Muscle of arm (tissue), 14 donors: ENCODE measurements at places on chromosomes 3 and 15. TPM values are rescaled to one million over a fixed set of nuclear protein-coding genes. Genes with fewer than 3 reads are reported as not detected.

FAN1 gene
- 15.3 TPM for polyA plus RNA-seq

MEX3B gene
- 18.7 TPM for polyA plus RNA-seq

CHRNB4 gene
- polyA plus RNA-seq = 0.30 TPM

GRCh38 chr3:175005881-175006280 lies 146.7 kb downstream of the NAALADL2 start:
- no peak for DNase-seq

DNA sequence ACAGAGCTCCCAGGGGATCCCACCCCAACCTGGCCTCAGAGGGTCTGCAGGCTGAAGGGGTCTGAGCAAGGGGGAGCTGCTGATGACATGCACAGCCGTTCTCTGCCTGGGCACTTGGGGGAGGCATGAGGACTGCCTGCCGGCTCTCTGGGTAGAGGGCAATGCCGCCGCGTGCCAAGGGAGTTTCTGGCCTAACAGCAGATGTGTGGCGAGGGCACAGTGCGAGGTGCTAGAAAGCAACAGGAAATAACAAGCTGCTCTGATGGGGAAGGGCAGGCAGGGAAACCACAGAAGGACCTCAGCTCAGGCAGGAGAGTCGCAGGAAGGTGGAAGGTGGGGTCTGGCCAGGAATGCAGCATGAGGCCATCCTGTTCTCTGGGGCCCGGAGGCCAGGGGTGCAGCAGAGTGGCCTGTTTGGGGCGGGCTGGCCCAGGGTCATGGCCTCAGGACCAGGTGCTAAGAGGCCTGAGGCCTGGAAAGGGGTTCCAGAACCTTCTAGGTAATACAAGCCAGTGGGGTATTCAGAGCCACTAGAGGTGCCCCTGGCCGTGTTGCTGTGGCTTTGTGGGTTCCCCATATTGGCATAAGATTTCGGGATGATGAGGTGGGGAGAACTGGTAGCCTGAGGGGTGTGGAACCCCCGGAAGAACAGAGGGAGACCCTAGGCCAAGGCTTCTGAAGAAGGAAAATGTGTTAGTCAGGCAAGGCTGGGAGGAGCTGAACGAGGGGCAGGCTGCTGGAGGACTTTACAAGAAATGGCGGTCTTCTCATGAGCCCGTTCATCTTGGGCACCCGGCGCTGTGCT lies 41.2 kb downstream of the RGMA start:
- no peak for DNase-seq

MDFIC2 gene
- polyA plus RNA-seq = not detected

DNA sequence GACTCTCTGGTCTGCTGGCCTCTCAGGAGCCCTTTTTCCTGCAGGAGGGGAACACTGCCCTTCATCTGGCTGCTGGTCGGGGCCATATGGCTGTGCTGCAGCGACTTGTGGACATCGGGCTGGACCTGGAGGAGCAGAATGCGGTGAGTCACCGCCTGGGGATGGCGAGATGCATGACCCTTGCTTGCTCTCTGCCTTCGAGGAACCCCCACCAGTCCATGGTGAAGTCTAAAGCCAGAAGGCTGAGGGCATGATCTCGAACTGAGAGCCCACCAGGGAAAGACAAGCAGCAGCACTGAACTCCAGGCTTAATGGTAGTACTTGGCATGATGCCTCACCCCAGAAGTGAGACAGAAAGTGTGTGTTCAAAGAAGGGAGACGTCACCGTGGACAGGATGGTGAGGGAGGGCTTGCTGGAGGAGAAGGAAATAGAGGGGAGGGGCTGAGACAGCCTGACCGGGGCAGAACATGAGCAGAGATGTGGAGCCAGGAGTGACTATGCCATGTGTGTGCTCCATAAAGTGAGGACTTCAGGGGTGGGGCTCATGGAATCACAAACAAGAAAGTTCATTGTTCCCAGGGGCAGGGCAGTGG lies 19.2 kb downstream of the ANKDD1A start:
- no peak for DNase-seq

DNA sequence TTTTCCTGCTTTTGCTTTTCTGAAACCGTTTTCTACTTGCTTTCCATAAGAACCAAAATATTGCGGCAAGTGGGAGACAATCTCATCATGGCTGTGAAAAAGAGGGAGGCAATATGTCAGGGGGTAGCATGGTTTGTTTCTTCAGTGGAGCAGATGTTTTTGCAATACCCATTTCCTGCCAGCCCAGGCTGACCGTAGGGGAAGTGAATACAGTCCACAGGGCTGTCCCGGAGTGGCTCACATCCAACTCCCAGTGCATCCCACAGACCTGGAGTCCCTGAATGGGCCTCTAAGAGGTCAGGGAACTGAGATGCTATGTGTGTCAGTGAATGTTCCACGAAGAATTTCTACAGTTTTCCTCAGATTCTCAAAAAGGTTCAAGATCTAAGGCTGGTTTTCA lies 69.6 kb downstream of the EPHB1 start:
- no peak for DNase-seq

C3orf62 gene
- polyA plus RNA-seq = 17.3 TPM

DNA sequence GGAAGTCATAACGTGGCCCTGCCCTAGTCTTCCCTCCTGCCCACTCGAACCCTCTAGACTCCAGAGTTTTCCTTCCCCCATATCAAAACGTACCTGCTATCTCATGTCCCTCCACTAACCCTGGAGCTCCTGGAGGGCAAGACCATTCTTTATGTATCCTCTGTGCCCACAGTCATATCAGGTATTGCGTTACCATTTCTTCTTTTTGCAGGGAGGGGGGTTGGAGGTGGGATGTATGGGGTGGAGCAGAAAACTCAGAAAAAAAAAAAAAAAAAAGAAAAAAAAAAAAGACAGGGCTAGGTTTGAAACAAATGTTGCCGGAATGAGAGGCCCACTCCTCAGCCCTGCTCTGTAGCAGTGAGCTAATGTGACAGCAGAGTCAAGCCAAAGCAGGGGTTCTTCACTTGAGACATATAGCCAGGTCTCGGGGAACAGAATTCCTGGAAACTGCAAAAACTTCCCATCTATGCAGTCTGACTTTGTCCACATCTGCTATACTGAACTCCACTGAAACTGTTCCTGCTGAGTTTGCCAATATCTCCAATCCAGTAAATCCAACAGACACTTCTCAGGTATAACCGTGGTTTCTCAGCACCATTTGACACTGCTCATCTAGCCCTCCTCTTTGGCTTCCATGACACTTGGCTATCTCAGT lies 31.1 kb downstream of the PARP16 start:
- no peak for DNase-seq
